ENCODE measurements at places on chromosomes 16 and 17.

DNA sequence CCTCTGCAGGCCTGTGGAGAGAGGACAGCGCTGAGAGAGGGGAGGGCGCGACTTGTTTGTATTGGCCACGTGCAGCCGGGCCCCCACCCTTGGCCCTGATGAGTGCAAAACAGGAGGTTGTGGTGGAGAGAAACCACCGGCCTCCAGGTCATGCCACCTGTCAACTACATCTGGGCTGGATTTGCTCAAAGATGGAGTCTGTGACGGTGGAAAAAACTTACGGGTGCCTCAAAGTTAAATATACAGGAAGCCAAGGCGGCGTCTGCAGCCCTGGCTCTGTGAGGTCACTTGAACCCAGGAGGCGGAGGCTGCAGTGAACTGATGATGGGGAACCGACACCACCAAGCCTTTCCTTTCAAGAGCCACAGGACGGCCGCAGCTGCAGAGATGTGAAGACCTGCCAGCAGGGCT is 15.7 kb downstream of the C16orf74 start:
- no peak for DNase-seq

DNA sequence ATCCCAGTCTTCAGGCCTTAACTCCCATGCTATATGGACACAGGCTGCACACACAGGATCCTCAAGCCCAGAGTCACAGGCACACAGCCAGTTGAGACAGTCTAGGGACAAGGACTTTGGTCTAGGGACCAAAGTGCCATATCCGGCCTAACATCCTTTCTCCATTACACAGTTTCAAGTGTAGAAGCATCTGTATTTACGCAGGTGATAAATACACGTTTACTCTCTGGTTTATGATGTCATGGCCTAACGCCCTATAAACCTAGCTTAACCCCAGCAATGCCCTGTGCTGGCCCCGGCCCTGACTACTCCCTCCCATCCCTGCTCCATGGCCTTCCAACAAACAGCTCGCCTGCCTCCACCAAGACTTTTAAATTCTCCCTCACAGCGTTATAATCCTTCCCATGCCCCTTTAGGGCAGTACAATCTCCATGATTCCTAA is 17.1 kb downstream of the CUEDC1 start:
- no peak for DNase-seq

- no peak for DNase-seq
These were observed 15.2 kb downstream of the AOC3 start for GRCh38 chr17:42866216-42866615.

GRCh38 chr16:88056212-88056611 is 105.0 kb downstream of the BANP start:
- DNase-seq = no peak

DNA sequence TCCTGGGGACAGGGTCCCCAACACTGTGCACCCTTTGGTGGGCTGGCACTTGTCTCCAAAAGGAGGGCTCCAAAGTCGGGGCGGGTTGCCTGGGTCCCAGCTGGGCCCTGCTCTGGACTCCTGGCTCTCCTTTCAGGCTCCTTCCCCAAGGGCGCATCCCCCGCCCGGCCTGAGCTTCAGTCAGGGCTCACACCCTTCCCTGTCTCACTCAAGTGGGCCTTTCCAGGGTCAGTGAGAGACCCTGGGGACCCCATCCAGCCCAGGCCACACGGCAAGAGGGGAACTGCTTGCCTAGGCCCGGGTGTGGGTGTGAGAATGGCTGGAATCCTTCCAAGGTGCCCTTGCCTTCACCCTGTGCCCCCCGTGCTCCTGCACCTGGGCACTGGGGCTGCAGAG is 41.8 kb upstream of the SLC38A10 start:
- DNase-seq = no peak

- no peak for DNase-seq
These were observed 84.8 kb downstream of the MAP2K6 start for GRCh38 chr17:69499318-69499717.

DNA sequence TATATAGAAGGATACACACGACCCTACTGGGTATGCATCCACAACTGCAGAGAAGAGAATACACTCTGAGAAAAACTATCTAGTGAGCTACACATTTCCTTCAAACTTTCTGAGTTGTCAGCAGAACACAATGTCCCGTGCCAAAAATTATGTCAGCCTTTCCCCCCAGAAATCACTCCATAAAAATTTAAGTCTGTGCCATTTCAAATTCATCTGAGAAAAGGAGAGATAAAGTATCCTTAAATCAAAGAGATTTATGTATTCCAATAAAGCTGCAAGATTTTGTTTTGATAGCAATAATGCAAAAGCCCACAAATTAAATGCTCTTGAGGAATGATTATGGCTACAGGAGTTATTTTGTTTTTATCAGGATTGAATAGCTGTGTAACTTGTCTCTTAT is 760.1 kb downstream of the CDH11 start:
- no peak for DNase-seq

GRCh38 chr17:34068571-34068970 is 186.5 kb upstream of the CCL2 start:
- no peak for DNase-seq

DNA sequence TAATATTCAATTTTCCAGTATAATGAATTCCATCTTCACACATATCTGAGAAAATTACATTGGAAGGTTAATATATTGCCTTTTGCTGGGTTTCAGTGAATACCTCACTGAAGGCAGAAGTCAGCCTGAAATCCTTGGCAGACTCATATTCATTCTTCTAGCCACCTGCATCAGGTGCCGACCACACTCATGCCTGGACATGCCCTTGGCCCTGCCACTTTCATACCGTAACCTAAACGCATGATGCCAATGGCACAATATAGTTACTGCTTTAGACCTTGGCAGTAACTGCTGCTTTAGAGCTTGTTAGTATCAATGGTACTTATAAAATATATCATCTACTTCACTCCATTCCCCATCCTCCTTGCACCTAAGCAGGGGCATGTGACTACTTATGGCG is 817.6 kb upstream of the CDH8 start:
- no peak for DNase-seq

DNA sequence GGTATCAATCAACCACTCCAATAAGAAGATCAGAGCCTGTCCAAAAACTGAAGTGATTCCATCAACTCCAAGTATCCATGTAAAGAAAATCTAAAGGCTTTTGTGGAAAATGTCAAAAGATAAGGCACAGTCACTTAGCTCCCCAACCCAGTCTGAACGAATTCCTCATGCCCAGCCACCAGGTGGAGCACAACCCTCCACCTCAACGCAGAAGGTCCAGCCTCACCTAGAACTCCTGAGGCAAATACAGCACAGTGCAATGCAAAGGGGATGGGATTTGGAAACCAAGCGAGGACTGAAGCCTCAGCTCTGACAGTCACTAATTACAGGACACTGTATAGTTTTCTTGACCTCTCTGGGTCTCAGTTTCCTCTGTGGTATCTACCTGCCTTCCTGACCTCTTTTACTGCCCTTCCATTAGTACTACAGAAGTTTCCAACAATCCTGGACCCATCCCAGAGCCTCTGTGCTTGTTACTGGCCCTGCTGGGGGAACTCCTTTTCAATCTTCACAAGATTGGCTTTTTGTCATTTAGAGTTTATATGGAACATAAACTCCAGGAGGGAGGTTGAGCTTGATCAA is 2.0 kb downstream of the NCBP3 start:
- DNase-seq = peak; percentile 24

- no peak for DNase-seq
These were observed 477.5 kb downstream of the WWOX start for GRCh38 chr16:78576941-78577340.

Measured in stimulated activated CD4-positive, alpha-beta T cell treated with anti-CD3 and anti-CD28 coated beads, Interleukin-2, amount 100 ng/mL, for 4 hours (primary cell).